ENCODE measurements at places on chromosomes 1 and 21. TPM values are rescaled to one million over a fixed set of nuclear protein-coding genes. Genes with fewer than 3 reads are reported as not detected.
A peak's percentile ranks its signal among the peaks of the same experiment; 100 is the strongest.

GRCh38 chr1:67816506-67816905 lies 16.8 kb downstream of the GNG12 start:
- H3K36me3 ChIP-seq = no peaks in the 10 kb centered on the region
- no peak overlapping the region for H3K27ac ChIP-seq
- no peaks in the 10 kb centered on the region for H3K4me1 ChIP-seq
- no peak for DNase-seq
- no peak overlapping the region for H3K4me3 ChIP-seq

DNA sequence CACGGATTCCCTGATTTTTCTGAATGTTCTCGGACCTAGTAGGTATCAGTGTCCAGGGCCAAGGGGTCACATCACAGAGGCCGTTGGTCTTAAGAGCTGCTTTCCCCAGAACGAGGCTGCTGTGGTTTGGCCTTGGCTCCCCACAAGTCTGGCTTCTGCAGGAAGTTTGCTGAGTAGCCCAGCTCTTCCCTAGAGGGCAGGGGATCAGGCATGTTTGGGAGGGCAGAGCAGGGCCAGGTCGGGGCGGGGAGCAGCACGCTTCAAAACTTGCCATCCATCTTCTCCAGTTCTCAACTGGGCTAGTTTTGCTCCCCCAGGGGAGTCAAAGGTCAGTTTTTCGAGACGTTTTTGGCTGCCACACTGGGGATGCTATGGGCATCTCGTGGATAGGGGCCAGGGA lies 37.0 kb downstream of the MAN1C1 start:
- no peak for DNase-seq
- no peak overlapping the region for H3K27ac ChIP-seq
- no peaks in the 10 kb centered on the region for H3K4me1 ChIP-seq
- H3K36me3 ChIP-seq = no peaks in the 10 kb centered on the region

DNA sequence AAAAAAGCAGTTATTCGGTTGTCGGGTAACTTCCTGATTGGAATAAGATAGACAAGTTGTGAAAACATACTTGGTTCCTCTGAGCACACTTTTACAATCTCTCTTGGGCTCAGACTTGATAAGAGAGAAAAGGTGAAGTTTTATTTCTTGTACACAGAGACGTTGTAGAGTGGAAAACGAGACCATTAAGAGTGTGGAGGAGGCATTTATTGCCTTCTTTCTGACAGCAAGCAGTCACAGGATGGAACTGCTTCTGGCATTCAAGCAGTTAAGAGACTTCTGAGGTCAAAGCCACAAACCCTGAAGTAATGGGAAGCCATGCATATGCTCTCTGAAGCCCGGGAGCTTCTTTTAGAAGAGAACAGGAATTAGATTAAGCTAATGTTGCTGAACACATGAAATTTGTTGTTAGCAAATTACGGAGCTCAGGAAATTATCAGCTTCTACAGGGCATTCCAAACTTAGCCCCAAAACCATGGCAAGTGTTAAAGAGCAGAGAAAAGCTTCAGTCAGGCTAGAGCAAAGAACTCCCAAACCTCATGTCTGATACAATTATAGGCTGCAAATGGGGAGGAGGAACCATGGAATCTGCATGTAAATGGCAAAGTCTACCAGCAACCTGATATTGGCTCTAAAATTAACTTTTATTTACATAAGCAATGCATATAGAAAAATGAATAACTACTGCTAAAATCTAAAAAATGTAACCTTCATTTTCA lies 26.0 kb downstream of the S1PR1 start:
- peak overlapping the region; percentile 62 for H3K27ac ChIP-seq
- H3K27me3 ChIP-seq = no peaks in the 10 kb centered on the region
- H3K36me3 ChIP-seq = peaks cover 2% of the 10 kb centered on the region
- peaks cover 77% of the 10 kb centered on the region for H3K4me1 ChIP-seq
- DNase-seq = no peak

DNA sequence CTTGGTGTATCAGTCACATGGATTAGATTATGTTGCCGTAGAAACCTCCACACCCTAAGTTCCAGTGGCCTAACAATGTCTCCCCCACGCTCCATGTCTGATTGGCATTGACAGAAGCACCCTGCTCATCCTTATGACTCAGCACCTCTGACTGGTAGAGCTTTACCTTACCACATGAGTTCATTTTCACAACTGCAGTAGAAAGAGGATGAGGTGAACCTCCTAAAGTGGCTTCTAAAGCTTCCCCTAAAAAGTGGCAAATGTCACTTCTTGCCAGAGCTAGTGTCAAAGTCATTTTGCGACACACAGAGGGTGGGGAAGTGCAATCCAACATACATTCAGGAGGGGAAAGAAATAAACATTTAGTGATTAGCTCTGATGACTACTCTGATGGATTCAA lies 30.6 kb upstream of the LYPD8 start:
- peaks cover 6% of the 10 kb centered on the region for H3K4me1 ChIP-seq
- H3K27ac ChIP-seq = no peak overlapping the region
- no peak for DNase-seq
- peaks cover 5% of the 10 kb centered on the region for H3K27me3 ChIP-seq
- no peaks in the 10 kb centered on the region for H3K36me3 ChIP-seq

DNA sequence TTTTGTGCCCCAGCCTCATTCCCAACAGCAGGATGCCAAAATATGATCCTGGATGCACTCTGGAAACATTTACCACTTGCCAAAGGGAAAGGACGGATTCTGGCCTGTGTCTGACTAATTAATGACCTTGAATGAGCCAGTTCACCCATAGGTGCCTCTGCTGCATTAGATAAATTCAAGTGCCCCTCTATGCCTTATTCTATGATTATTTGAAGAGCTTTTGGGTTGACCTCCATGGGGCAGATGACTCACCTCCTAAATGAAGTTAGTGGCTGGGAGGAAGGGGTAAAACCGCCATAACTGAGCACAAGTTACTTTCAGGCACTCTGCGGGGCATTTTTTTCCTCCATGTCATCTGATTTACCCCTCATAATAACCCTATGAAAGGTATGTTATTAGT lies 98.1 kb downstream of the CLIC6 start:
- no peak for DNase-seq
- H3K27ac ChIP-seq = no peak overlapping the region
- H3K4me3 ChIP-seq = no peak overlapping the region
- no peaks in the 10 kb centered on the region for H3K36me3 ChIP-seq
- H3K27me3 ChIP-seq = peaks cover 30% of the 10 kb centered on the region

DNA sequence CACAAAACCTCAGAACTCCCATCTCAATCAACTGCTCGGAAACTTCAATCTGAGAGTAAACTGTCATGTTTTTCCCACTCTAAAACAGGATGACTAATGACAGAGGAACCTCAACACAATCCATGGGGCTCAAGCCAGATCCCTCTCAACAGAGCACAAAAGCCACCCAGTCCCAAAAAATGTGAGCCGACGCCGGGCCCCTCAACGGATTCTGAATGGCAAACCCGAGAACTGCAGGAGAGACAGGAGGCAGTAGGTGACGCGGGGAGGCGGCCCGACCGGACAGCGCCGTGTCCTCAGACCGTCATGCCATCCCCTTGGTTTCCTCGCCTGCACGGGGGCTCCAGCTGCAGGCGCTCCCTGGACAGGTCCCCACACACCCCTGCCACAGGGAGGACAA lies 53.4 kb downstream of the SSBP3 start:
- H3K4me3 ChIP-seq = no peak overlapping the region
- H3K36me3 ChIP-seq = peaks cover 7% of the 10 kb centered on the region
- DNase-seq = no peak
- H3K4me1 ChIP-seq = peaks cover 33% of the 10 kb centered on the region

DNA sequence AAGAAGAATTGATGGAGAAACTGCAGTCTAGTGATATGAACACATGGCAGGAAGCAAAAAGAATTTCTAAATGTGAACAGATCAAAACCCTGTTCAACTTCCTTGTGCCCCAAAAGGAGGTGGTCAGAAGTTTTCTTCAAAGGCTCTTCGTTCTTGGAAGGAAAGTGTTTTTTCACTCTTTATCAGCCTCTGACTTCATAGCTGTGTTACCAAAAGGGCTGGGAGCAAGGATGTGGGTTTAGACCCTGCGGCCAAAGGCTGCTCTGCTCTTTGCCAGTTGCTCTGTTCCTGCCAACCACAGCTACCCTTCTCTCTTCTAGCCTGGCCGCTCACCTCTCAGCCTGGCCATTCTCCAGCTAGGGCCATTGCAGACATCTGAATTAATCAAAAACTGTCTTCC lies 53.8 kb downstream of the PTGER3 start:
- H3K4me3 ChIP-seq = no peak overlapping the region
- H3K36me3 ChIP-seq = no peaks in the 10 kb centered on the region
- H3K27ac ChIP-seq = no peak overlapping the region
- H3K4me1 ChIP-seq = peaks cover 7% of the 10 kb centered on the region
- H3K27me3 ChIP-seq = peaks cover 8% of the 10 kb centered on the region
- no peak for DNase-seq

GRCh38 chr21:32140151-32140550 lies 138.7 kb downstream of the MIS18A start:
- H3K36me3 ChIP-seq = no peaks in the 10 kb centered on the region
- no peak overlapping the region for H3K27ac ChIP-seq
- H3K4me1 ChIP-seq = no peaks in the 10 kb centered on the region
- DNase-seq = no peak

- H3K36me3 ChIP-seq = peaks cover 28% of the 10 kb centered on the region
- DNase-seq = no peak
- H3K4me1 ChIP-seq = peaks cover 19% of the 10 kb centered on the region
- no peak overlapping the region for H3K4me3 ChIP-seq
- H3K27ac ChIP-seq = no peak overlapping the region
- no peaks in the 10 kb centered on the region for H3K27me3 ChIP-seq
Observed at GRCh38 chr21:42532466-42533181, 19.0 kb downstream of the SLC37A1 start.

GRCh38 chr21:43782431-43783097 lies 6.5 kb upstream of the CSTB start:
- H3K27ac ChIP-seq = peak overlapping the region; percentile 72
- peaks cover 46% of the 10 kb centered on the region for H3K4me1 ChIP-seq
- no peak for DNase-seq
- no peak overlapping the region for H3K4me3 ChIP-seq

- no peaks in the 10 kb centered on the region for H3K27me3 ChIP-seq
- H3K36me3 ChIP-seq = peaks cover 17% of the 10 kb centered on the region
- H3K4me1 ChIP-seq = peaks cover 21% of the 10 kb centered on the region
- H3K27ac ChIP-seq = no peak overlapping the region
Observed at GRCh38 chr21:15748586-15748985, 18.8 kb downstream of the USP25 start.

- no peaks in the 10 kb centered on the region for H3K4me1 ChIP-seq
- H3K4me3 ChIP-seq = no peak overlapping the region
- H3K27ac ChIP-seq = no peak overlapping the region
- no peak for DNase-seq
- no peaks in the 10 kb centered on the region for H3K36me3 ChIP-seq
- no peaks in the 10 kb centered on the region for H3K27me3 ChIP-seq
Observed at GRCh38 chr1:3548156-3548893, 63.0 kb downstream of the MEGF6 start.

GRCh38 chr1:238991765-238992495 lies 394.4 kb upstream of the CHRM3 start:
- no peaks in the 10 kb centered on the region for H3K4me1 ChIP-seq
- H3K36me3 ChIP-seq = no peaks in the 10 kb centered on the region
- no peak for DNase-seq
- H3K27ac ChIP-seq = no peak overlapping the region

- peaks cover 6% of the 10 kb centered on the region for H3K36me3 ChIP-seq
- peaks cover 32% of the 10 kb centered on the region for H3K4me1 ChIP-seq
- no peaks in the 10 kb centered on the region for H3K27me3 ChIP-seq
- H3K27ac ChIP-seq = no peak overlapping the region
Observed at GRCh38 chr1:24748191-24749121, 3.2 kb downstream of the CLIC4 start.

GRCh38 chr1:206490771-206491405 lies 16.4 kb upstream of the RASSF5 start:
- peaks cover 7% of the 10 kb centered on the region for H3K4me1 ChIP-seq
- no peak for DNase-seq

- H3K27ac ChIP-seq = no peak overlapping the region
- H3K4me3 ChIP-seq = no peak overlapping the region
- H3K36me3 ChIP-seq = no peaks in the 10 kb centered on the region
- no peak for DNase-seq
- no peaks in the 10 kb centered on the region for H3K4me1 ChIP-seq
Observed at GRCh38 chr1:199574950-199575349, 452.6 kb upstream of the NR5A2 start.

DNA sequence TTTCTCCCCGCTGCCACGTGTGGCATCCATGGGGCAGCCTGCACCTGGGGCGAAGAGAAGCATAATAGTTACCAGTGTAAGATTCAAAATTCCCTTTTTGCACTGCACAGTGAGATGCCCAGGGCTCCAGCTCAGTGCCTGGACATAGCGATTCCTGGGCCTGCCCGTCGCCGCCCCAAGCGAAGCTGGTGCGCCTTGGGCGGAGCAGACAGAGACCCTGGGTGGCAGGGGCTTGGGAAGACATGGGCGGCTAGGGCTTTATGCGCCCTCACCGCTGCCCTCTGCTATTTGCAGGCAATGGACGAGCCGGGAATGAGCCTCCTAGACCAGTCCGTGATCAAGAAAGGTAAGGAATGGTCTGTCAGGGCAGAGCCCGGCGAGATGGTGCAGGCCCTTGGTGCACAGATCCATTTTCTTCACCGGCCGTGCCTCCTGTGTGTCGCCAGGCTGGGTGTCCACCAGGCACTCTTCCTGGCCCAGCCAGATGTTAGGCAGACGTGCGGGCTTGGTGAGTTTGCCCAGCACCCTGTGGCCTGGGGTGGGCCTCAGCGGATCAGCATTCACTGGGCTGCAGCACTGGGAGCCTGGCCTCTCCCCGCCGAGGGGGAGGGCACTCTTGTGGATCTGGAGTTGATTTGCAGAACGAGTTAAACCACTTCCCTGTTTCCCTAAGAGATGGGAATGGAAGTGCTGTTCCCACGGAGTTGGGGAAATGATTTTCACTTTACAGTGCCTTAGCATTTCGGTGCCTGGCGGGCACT lies 1.7 kb downstream of the TFAP2E start:
- H3K27ac ChIP-seq = no peak overlapping the region
- peaks cover 19% of the 10 kb centered on the region for H3K4me1 ChIP-seq
- H3K36me3 ChIP-seq = no peaks in the 10 kb centered on the region

GRCh38 chr1:230824919-230825721 lies 43.2 kb downstream of the C1orf198 start:
- H3K27ac ChIP-seq = no peak overlapping the region
- H3K4me1 ChIP-seq = no peaks in the 10 kb centered on the region
- no peaks in the 10 kb centered on the region for H3K27me3 ChIP-seq

GRCh38 chr1:65953170-65953569 lies 160.5 kb downstream of the PDE4B start:
- H3K4me1 ChIP-seq = peaks cover 7% of the 10 kb centered on the region
- H3K4me3 ChIP-seq = no peak overlapping the region
- no peaks in the 10 kb centered on the region for H3K36me3 ChIP-seq
- DNase-seq = no peak

GRCh38 chr1:19096036-19096833 lies 113.8 kb downstream of the UBR4 start:
- no peak overlapping the region for H3K27ac ChIP-seq
- no peak for DNase-seq

Gene LHX4
- total RNA-seq = not detected

Gene HYI
- 22.6 TPM for total RNA-seq

Gene HFM1
- total RNA-seq = not detected

Gene TNFSF18
- not detected for total RNA-seq

Gene KCNN3
- 0.39 TPM for total RNA-seq

Gene FMO5
- 0.09 TPM for total RNA-seq

Gene LEFTY2
- not detected for total RNA-seq

Gene OLIG2
- not detected for total RNA-seq

Gene OR10Z1
- total RNA-seq = not detected

Gene LORICRIN
- not detected for total RNA-seq

Gene TNFRSF25
- 88.0 TPM for total RNA-seq

Gene DNALI1
- total RNA-seq = not detected

Gene ESPN
- 1.0 TPM for total RNA-seq

Gene C1QTNF12
- 3.5 TPM for total RNA-seq
